ENCODE measurements at places on chromosomes 5 and 9.

GRCh38 chr9:38160613-38161215 lies 91.7 kb upstream of the SHB start:
- no peak for DNase-seq

DNA sequence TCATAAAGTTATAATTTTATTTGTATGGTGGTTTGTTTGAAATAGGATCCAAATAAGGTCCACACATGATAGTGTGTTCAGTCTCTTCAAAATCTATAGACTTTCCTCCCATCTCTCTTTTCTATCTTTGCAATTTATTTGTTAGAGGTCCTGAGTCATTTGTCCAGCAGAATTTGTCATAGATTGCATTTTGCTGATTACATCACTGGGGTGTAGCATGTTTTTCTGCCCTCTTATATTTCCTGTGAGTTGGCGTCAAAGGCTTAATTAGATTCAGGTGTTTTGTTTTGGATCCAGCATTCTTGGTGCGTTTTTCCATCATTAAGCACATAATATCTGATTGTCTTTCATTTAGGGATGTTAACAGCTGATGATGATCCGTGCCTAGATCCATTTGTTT lies 15.0 kb downstream of the CYFIP2 start:
- DNase-seq = peak; percentile 65

DNA sequence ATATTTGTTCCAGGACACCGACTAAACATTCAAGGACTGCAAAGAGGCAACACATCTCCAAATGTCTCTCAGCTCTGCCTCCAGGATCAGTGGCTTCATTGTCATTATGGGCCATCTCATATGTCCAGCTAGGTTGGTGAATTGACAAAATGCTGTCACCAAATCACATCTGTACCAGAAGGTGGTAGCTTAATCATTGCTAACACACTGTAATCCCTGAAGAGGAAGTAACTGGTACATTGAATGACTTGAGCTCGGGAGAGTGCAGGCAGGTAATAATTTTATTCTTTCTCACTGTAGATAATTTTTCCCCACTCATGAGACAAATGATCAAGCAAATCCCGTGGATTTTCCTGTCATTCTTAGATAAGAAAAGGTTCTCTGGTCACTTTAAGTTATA lies 169.8 kb downstream of the SEMA6A start:
- no peak for DNase-seq

GRCh38 chr9:76323490-76323889 lies 70.7 kb downstream of the RFK start:
- DNase-seq = no peak

- DNase-seq = no peak
These were observed 55.4 kb upstream of the PPARGC1B start for GRCh38 chr5:149674686-149675085.

GRCh38 chr9:130912932-130913598 lies 16.5 kb upstream of the QRFP start:
- no peak for DNase-seq

GRCh38 chr9:127574072-127574993 lies 37.7 kb upstream of the STXBP1 start:
- no peak for DNase-seq

DNA sequence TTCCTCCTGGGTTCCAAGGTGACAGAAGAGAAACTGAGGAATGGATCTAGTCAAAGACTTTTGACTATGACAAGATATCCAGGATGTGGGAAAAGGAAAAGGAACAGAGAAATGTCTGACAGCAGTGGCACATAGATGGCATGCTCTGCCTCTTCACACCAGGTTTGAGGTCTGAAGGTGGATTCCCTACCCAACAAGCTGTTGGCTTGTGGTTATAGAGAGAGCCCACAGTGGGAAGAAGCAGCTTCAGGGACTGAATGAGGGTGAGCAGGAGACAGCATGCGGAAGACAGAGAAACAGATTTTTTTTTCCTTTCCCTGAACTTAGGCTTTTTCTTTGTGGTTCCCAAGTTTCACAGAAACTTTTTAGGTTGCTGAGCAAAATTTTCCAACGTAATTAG lies 20.6 kb downstream of the IFNW1 start:
- DNase-seq = no peak
